ENCODE measurements at places on chromosomes 1 and 21.

GRCh38 chr1:2355373-2356261 lies 35.7 kb downstream of the MORN1 start:
- DNase-seq: no peak

- no peak for DNase-seq
These were observed 24.6 kb downstream of the DMAP1 start for GRCh38 chr1:44237721-44238457.

- no peak for DNase-seq
These were observed 394.8 kb downstream of the LMX1A start for GRCh38 chr1:164961715-164962114.

- no peak for DNase-seq
These were observed 6.8 kb downstream of the C1orf198 start for GRCh38 chr1:230861489-230861888.

- no peak for DNase-seq
These were observed 38.9 kb upstream of the ZBTB18 start for GRCh38 chr1:244012202-244012601.

DNA sequence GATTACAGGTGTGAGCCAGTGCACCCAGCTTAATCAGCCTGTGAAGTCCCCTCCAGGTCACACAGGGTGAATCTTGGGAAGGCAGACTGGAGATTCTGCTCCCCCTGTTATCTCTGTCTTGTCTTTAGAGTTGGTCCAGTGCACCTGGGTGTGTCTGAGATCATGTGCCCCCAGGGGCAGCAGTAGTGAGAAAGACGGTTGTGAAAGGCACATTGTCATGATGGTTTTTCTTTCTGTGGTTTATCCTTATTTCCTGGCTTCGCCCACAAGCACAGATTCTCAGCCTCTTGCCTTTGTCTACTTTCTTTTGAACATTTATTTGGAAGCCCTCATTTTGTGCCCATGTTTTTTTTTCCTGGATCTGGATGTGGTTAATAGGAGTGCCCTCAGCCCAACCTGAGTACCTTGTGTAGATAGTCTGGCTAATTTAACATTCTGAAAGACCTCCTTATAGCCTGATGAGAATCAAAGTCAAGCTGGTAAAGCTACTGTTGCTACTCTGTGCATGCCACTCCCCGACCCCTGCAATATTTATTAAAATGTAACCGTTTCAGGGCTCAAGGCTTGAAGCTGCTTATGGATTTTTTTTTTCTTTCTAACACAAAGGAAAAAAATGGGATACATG lies 23.7 kb downstream of the UCK2 start:
- no peak for DNase-seq

GRCh38 chr1:243930822-243931671 lies 81.0 kb upstream of the AKT3 start:
- no peak for DNase-seq

GRCh38 chr21:44528634-44528995 lies 11.4 kb downstream of the KRTAP10-1 start:
- no peak for DNase-seq

DNA sequence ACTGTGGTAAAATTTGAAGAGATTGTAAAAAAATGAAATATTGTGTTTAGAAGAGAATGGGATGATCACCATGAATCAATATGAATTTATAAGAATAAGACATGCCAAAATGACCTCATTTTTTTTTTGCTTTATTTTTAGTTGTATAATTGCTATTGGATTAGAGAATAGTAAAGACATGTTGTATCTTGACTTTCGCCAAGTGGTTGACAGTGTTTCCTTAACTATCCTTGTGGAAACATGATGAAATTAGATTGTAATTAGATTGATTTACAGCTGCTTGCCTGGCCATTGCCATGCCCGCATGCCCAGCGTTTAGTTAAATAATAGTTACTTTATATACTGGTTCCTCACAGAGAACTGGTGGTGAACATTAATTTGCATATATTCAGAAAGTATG lies 154.9 kb downstream of the MAGI3 start:
- no peak for DNase-seq

GRCh38 chr1:56390232-56390867 lies 189.0 kb downstream of the PLPP3 start:
- no peak for DNase-seq

GRCh38 chr1:201968202-201968925 lies 13.1 kb downstream of the TIMM17A start:
- DNase-seq: no peak

DNA sequence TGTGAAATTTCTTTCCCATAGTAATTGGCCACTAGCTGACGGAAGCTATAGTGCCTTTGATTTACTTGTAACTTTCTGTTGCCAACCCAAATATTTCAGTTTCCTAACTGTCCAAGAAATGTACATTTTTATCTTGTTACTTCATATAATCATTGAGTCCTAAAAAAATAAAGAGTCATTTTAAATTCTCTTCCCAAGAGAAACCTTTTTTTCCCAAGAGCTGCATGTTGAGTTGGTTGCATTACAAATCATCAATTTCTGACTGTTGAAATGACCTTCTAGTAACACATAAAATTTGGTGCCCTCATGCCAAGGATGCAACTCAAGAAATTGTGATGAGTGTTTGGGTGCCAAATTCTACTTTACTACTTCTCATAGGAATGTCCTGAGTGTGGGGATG lies 61.0 kb downstream of the HMCN1 start:
- no peak for DNase-seq

- DNase-seq: no peak
These were observed 61.3 kb downstream of the B3GALNT2 start for GRCh38 chr1:235442788-235443429.

- DNase-seq: no peak
These were observed at the start of gene DMBX1 for GRCh38 chr1:46489638-46490405. Gene DMBX1 (plus strand): TSS chr1:46489836. CDS start chr1:46507011, 17,175 bp downstream.

DNA sequence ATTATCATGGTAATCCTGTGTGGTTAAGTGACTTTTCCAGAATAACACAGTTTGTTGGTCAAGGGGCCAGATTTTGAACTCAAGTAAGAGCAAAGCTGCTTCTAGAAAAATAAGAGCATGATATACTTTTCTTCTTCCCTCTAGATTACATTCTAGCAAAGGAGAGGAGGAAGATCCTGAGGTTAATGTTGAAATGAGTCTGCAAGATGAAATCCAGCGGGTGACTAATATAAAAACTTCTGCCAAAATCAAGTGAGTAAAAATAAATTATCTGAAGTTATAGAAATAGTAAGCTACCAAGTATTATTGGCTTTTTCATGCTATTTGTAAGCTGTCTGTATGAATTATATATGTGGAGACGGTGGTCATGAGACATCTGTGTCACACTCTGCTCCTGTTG lies 12.8 kb downstream of the WDR3 start:
- no peak for DNase-seq

GRCh38 chr1:96804648-96805047 lies 83.1 kb downstream of the PTBP2 start:
- DNase-seq: no peak

- DNase-seq: peak; percentile 26
These were observed 113.5 kb downstream of the PRDM2 start for GRCh38 chr1:13813398-13814012.

- DNase-seq: no peak
These were observed 641 bp upstream of the CFAP107 start for GRCh38 chr1:12745126-12745991.

GRCh38 chr1:50829014-50829958 lies 130.8 kb downstream of the FAF1 start:
- no peak for DNase-seq

DNA sequence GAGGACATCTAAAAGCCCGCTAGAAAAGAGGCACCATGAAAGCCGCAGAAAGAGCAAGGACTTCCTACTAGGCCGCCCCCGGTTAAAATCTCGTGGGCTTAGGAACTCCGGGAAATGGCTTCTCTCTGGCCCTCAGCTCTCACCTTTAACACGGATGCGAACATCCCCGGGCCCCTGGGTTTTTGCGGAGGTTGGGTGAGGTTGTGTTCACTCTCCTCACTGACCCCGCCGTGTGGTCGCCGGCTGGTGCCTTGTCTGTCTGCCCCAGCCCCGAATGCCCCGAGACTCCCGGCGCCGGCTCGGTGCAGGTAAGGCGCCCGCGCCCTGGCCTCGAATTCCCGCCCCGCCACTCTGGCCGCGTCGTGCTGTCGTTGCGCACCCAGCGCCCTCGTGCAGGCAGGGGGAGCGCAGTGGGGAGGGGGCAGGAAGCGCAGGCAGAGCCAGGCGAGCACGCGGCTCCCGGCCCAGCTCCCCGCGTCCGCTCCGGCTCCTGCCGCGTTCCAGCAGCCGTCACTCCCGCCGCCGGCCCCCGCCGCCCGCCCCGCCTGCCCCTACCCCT lies at the start of gene SHISAL2A:
Gene SHISAL2A, plus strand, starts transcription at position 437 of the 559 bp plus-strand sequence. CDS start 326 bp downstream, outside the sequence.
- peak; percentile 64 for DNase-seq

- no peak for DNase-seq
These were observed 32.5 kb upstream of the FHAD1 start for GRCh38 chr1:15214527-15214926.

GRCh38 chr1:186819126-186819525 lies 9.6 kb upstream of the PLA2G4A start:
- DNase-seq: no peak

- DNase-seq: no peak
These were observed 56.4 kb upstream of the SAMSN1 start for GRCh38 chr21:14602382-14602958.

DNA sequence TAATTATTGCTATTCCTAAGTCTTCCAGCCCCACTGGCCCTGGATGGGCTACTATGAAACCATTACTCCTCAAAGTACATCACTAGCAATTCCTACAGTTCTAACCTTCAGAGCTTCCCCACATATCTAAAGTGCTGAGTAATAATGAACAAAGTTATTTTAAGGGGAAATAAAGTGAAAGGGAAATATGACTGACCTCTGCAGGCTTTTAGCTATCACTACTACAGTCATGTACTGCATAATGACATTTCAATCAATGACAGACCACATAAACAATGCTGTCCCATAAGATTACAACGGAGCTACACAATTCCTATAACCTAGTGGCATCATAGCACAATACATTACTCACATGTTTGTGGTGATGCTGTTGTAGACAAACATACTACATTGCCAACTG lies 32.5 kb upstream of the ASPM start:
- DNase-seq: no peak

- no peak for DNase-seq
These were observed 342.1 kb downstream of the DSCAM start for GRCh38 chr21:40504825-40505224.

- peak; percentile 8 for DNase-seq
These were observed 573 bp upstream of the CPT2 start for GRCh38 chr1:53196017-53196484.

DNA sequence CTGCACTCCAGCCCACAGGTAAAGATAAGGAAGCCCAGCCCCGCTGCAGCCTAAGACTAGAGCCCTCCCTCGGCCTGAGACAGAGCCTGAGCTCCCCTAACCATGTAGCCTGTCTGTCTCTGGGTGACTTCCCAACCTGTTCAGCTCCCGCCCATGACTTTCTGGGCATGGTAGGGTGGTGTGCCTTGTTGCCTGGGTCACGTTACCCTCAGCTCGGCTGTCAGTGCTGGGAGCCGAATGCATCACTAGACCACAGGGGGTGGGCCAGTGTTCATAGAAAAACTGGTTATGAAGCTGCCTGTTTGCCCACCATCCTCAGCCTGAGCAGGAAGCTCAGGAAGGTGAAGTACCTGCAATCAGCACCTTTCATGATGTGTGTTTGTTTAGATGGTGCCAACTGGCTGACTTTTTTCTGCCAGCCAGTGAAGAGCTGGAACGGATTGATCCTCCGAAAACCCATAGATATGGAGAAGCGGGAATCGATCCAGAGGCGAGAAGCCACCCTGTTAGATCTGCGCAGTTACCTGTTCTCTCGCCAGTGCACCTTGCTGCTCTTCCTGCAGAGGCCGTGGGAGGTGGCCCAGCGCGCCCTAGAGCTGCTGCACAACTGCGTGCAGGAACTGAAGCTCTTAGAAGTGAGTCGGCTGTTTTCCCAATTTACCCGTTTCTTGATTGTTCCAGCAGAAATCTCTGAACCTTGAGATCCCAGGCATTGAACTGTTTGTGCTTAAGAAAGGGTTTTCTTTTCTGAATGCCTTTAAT lies 43.9 kb upstream of the PWP2 start:
- no peak for DNase-seq

GRCh38 chr1:230976825-230977747 lies 1.6 kb downstream of the TTC13 start:
- DNase-seq: peak; percentile 68

DNA sequence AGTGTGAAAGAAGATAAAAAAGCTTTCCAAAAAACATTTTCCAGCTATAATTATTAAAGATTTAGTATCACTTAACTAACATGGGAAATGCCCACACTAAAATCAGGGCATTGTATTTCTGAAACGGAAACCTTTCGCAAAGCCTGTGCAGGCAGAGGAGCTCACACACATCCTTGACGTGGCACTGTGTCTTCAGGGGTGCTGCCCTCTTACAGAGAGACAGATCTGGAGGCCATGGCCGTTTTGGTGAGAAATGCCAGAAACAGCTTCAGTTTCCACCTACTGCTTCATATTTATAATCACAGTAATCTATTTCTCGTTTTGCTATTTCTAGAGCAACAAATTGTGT lies 26.7 kb downstream of the ATP1B1 start:
- no peak for DNase-seq

DNA sequence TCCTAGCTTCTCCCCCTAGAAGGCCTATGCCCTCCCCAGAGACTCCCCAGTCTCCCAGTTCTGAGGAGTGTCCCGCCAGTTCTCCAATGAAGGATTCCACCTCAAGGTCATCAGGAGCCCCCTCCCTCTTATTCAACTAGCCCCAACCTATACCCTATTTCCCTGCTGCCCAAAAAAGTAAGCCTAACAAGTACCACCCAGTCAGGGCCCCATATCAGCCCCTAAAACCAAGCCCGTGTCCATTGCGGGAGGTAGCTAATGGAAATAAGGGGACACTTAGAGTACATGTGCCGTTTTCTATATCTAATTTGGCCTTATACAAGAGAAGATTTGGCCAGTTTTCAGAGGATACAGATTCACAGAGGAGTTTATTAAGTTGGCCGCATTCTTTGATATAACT lies 416.2 kb downstream of the MATN1 start:
- no peak for DNase-seq

GRCh38 chr1:62082456-62083363 lies 111.9 kb upstream of the L1TD1 start:
- peak; percentile 43 for DNase-seq

- no peak for DNase-seq
These were observed 1.9 kb upstream of the MRPL24 start for GRCh38 chr1:156742801-156743200.

- DNase-seq: no peak
These were observed 26.8 kb downstream of the GFI1 start for GRCh38 chr1:92459871-92460320.

GRCh38 chr1:11880911-11881748 lies 22.4 kb upstream of the NPPB start:
- no peak for DNase-seq

DNA sequence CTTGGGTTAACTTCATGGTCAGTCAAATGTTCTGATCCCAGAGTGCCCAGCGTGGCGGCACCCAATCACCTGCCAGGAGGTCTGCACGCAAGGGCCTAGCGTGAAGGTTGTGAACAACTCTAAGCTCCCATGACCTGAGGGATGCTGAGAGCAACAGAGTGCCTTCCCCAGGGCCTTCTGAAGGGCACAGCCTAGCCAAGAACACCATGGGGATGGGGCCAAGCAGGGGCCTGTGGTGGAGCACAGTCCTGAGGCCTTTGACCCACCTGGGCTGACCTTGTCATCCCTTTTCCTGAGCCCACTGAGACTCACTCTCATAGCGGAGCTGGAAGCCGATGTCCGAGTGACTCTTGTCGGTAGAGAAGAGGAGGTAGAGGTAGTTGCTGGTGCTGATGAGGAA lies 138.8 kb upstream of the HMGB4 start:
- DNase-seq: no peak

Data from CD4-positive, alpha-beta T cell treated with Interleukin-4 for 4 hours (primary cell).